ENCODE measurements at places on chromosomes 5 and 9.

- no peak for DNase-seq
Observed at GRCh38 chr5:109567374-109568044, 122.2 kb upstream of the MAN2A1 start.

DNA sequence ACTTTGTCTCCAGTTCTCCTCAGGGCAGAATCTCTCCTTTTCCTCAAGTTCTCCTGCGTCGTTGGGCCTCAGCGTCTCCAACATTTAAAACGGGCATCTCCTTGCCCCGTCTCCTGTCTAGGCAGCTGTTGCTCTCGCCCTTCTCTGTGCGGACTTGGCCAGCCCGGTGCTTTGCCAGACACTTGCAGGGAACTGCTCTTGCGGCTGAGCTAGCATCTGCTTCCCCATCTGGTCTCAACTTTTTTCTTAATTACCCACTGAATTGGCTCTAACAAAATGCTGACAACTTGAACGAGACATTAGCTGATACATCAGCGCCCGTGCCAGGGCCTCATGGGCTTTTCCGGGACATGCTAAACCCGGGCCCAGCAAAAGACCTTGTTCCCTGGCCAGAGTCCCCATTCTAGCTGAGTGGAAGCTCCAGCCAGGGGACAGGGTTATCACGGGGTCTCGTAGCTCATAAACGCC lies 25.1 kb downstream of the ZNF618 start:
- no peak for DNase-seq

- no peak for DNase-seq
Observed at GRCh38 chr9:114785866-114786650, 19.8 kb downstream of the TNFSF15 start.

GRCh38 chr9:121399883-121400607 lies 30.0 kb upstream of the STOM start:
- peak; percentile 77 for DNase-seq

- no peak for DNase-seq
Observed at GRCh38 chr9:37715991-37716505, 37.6 kb upstream of the TRMT10B start.

DNA sequence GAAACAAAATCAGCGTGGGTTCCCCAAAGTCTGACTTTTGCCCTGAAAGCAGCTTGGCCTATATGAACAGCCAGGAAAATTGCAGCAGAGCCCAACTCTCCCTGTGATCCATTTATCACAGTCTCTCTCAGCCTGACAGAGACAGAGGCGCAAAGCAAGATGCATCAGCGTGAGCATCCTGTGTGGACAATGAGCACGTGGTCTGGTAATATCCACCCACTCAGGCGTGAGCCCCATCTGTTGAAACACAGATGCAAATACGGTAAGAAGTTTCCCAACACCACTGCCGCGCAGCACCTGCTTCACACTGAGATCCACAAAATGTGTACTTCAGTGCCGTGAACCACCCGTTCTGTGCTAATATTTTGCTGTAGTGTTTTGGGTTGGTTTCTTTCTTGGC lies 114.6 kb downstream of the MRPL36 start:
- no peak for DNase-seq

GRCh38 chr9:14321517-14322130 lies 7.7 kb upstream of the NFIB start:
- no peak for DNase-seq

- DNase-seq, result no peak
Observed at GRCh38 chr9:121714075-121714705, 62.8 kb downstream of the DAB2IP start.

DNA sequence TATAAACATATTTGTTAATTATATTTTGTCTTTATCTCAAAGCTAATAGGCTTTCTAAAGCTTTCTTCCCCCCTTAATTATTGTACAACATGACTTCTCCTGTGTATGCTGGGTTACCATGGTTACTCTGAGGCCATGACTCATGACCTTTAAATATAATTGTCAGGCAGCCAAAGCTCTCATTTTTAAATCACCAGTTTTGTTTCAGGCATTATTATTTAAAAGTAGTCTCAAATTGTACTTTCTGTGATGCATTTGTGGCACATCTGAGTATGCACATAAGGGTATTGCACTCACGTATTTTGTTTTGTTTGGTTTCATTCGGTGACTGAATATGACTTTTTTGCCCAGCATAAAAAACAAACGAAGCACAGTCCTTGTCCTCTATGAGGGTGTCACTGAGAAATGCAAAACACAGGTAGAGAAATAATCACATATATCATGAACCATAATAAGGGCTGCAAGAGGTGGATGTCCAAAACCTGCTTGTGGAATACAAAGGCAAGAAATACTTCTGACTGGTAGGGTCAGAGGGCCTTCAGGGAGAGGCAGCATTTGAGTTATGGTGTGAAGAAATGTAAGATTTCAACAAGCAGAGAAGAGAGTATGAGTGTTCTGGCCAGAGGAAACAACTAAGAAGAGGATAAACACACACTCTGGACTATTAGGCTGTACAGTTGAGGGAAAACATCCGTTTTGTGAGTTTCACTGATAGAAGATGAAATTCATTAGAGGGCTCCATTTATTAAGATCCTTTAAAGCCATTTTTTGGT lies 2.1 kb downstream of the CCDC192 start:
- DNase-seq, result peak; percentile 41

DNA sequence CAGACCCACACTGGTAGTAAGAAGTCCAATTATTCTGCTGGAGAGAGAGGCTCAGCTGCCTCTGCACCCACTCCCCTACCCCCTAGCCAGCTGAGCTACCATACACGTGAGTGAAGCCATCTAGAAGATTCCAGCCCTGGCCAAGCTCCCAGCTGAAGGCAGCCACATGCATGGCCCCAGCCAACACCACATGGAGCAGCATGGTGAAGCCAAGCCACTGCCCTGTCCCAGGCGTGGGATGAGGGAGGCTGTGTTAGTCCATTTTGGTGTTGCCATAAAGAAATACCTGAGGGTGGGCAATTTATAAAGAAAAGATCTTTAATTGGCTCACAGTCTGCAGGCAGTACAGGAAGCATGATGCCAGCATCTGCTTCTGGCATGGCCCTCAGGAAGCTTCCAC lies 20.0 kb upstream of the VDAC1 start:
- no peak for DNase-seq

DNA sequence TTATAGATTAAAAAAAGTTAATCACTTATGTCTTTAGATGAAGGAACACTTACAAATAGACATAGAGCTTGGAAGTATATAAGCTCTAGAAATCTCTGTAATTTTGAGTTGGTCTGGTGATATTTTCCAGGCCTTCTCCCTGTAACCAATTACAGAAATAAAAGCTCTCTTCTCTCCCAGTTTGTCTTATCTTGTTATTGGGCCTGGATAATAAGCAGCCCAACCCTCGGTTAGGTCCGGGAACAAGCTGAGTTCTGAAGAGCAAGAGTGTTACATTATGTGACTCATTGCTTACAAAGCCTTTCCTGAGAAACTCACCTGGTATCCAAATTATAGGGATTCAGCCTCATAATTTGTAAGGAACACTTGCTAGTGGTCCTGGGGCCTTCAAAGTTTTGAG lies 1146.2 kb downstream of the CDH9 start:
- no peak for DNase-seq
